ENCODE measurements at places on chromosomes 12 and 14.
A peak's percentile ranks its signal among the peaks of the same experiment; 100 is the strongest.

- DNase-seq = no peak
Measured at GRCh38 chr12:67666605-67667004, 18.1 kb downstream of the DYRK2 start.

DNA sequence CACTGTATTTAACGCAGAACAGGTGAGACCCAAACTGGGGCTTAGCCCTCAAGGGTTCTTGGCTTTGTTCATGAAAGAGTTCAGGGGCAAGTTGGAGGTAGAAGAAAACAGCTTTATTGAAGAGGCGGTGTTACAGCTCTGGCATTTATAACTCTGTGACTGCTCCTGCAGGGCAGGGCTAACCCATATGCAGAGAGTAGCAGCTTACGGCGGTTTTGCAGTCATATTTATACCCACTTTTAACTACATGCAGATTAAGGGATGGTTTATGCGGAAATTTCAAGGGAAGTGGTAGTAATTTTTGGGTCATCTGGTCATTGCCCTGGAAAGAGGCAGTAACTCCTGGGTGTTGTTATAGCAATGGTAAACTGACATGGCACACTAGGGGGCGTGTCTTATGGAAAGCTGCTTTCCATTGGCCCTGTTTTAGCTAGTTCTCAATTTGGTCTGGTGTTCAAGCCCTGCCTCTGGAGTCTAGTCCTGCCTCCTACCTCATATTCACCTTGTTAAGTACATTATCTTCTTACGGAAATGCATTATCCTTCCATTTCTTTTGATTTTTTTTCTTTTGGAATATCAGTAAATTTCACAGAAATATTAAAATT is 1.8 kb upstream of the IAPP start:
- no peak for DNase-seq

DNA sequence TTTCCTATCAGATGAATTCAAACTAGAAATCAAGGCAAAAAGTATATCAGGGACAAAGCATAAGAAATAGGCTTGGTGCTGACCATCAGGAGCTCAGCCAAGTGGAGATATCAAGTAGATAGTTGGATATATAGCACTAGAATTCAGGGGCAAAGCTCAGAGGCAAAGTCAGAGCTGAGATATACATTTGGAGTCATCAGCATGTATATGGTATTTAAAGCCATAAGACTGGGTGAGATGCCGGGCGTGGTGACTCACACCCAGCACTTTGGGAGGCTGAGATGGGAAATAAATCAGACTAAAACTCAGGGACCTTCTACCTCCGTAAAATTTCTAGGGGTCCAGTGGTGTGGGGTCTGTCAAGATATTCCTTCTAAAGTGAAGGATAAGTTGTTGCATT is 38.9 kb upstream of the LIMA1 start:
- DNase-seq = no peak

DNA sequence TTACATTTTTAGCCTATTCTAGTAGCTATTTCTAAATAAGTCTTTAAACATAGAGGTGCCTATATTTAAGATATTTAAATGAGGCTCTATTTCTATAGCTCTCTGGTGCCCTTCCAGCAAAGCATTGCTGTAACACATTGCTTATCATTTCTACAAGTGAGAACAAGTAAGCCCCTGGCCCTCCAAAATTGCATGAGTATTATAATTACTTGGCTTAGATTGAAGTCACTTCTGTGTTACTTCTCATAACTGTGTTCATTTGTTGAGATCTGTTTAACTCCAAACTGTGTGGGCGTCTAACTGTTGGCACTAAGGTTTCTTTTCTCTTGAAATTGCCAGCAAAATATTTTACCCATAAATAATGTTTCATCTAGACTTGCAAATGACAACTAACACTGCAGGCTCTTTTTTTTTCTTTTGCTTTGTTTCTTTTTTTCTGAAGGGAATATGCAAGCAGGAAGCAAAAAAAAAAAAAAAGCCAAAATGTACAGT is 66.5 kb downstream of the DAD1 start:
- no peak for DNase-seq

GRCh38 chr14:93941293-93941910 is 14.3 kb downstream of the FAM181A start:
- DNase-seq = peak; percentile 59

GRCh38 chr14:75322746-75323145 is 44.1 kb downstream of the FOS start:
- DNase-seq = no peak

GRCh38 chr12:79415746-79416435 is 274.9 kb downstream of the PAWR start:
- no peak for DNase-seq

DNA sequence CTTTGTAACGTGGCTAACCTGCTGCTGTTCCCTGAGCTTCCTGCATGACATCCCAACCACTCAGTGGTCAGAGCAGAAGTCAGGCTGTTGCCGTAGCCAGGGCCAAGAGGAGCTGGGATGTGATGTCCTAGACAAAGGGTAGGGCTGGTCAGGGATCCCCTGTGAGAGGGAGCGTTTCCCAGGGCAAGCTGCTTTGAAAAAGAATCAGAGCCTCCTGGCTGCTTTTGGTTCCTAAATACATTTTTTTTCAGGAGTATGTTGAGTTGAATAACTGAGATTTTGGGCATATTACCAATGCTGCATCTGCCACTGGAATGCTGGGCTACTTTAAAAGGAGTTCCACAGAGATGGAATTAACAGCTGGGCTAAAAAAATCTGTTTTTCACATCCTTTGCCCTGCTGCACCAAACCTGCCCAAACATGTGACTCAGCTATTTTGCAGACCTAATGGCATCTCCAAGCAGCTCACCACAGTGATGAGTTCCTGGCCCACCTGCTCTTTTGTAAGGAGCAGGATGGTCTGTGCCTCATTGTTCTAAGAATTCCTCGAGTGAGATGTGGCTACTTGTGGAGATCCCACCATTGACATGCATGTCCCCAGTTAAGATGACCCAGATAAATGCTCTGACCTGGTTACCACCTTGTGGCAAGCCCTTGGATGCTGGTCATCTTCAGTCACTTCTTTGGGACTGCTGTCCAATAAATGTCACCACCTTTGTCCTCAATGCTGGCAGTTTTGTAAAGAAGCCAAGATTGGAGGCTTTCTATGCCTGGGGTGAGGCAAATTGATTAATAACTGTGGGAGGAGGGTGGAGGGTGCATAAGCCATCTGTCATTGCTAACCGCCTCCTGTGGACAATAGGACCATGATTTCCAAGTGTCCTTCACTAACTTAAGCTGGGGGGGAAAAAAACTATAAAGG is 24.1 kb downstream of the ANKRD13A start:
- no peak for DNase-seq

DNA sequence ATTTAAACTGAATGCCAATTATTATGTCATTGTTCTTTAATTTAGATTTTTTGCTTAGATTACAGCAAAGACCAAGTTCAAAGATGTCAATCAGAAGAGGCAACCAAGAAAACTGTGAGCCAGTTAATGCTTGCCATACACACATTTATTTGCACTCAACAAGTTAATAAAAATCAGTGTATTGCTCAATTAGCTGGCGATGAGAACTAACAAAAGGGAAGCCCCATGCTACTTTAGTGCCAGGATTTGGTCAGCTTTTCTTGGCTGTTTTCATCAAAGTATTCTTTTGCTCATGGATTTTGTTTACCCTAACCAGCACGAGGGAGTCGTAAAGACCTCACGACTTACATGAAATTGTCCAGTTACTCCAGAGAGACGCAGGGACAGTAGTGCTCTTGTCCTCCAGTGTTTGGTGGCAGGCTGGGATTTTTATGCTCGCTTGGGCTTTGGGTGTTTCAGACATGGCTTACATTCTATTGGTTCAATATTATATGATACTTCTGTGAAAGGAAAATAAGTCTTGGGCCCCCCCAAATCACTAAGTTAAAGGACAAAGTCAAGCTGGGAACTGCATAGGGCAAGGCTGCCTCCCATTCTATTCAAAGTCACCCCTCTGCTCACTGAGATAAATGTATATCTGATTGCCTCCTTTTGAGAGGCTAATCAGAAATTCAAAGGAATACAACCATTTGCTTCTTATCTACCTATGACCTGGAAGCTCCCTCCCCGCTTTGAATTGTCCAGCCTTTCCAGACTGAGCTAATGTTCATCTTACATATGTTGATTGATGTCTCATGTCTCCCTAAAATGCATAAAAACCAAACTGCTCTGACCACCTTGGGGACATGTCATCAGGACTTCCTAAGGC is 7.4 kb upstream of the B4GALNT1 start:
- no peak for DNase-seq

DNA sequence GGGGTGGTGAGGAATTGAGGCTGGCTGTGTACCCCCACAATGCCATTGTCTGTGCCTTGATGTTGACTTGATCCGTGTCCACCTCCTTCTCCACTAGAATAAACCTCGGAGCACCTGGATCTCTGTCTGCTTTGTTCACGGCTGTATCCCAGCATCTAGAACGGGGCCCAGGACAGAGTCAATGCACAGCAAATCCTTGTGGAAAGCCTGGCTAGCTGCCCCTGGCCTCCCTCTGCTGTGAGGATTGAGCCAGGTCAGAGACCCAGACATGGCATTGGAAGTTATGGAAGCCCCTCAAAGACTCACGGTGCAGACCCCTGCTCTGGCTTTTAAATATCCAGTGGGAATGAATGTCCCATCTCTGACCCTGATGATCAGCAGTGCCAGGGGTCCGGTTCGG is 109.2 kb downstream of the SCARB1 start:
- DNase-seq = no peak

DNA sequence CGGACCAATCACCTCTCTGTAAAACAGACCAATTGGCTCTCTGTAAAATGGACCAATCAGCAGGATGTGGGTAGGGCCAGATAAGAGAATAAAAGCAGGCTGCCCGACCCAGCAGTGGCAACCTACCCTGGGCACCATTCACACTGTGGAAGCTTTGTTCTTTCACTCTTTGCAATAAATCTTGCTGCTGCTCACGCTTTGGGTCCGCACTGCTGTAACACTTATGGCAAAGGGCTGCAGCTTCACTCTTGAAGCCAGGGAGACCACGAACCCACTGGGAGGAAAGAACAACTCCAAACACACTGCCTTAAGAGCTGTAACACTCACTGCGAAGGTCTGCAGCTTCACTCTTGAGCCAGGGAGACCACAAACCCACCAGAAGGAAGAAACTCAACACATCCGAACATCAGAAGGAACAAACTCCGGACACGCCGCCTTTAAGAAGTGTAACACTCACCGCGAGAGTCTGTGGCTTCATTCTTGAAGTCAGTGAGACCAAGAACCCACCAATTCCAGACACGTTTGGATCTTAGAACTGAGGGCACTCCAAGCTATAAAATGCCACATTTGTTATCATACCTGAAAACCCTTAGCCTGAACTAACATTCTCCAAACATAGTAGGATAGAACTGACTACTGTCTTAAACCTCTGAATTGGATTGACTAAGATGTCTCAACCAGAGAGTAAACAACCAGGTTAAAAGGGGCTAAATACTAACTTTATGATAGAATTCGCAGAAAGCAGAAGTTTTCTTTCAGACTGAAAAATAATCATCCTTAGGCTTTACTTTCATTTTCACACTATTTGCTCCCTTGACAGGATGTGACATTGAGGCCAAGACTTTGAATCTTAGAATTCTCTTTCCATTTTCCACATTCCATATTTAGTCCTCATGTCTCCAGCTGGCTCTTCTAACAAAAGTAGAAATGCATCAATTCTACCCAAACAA is 33.6 kb downstream of the CDKL1 start:
- DNase-seq = no peak

GRCh38 chr12:93449277-93449676 is 7.5 kb upstream of the UBE2N start:
- no peak for DNase-seq

DNA sequence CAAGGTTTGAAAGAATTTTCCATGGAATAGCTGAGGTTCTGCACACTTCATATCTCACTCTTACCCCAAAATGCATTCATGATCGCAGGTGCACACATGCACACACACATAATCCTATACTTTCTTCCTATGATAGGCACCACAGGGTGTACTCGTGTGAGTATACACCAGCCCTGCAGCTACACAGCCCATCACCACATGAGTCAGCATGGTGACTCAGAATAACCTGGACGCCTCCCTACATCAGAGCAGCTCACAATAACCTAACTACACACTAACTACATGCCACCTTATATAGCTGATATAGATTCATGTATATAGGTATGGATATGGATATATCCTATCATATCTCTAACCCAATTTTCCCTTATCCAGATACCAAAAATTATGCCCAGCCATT is 850.2 kb upstream of the TMEM132C start:
- DNase-seq = no peak

GRCh38 chr14:59454139-59454538 is 11.0 kb downstream of the GPR135 start:
- peak; percentile 51 for DNase-seq

DNA sequence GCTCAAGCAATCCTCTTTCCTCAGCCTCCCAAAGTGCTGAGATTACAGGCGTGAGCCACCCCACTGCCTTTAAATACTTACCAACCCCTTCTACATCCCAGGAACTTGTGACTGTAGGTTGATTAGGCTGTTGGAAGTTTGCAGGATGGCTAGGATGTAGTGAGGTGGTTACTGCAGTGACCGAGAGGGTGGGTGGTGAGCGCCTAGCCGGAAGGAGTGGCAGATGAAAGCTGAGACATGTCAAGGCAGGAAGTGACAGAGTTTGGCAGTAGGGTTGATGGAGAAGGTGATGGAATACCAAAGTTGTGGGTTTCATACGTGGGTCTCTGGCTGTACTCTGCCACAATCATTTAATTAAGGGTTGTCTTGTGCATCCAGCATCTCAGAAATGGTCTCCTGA is 13.5 kb downstream of the B4GALNT3 start:
- DNase-seq = no peak

GRCh38 chr14:23865502-23865901 is 88.1 kb upstream of the DHRS4 start:
- no peak for DNase-seq

- no peak for DNase-seq
Measured at GRCh38 chr14:94646066-94646465, 33.9 kb downstream of the SERPINA3 start.

- DNase-seq = no peak
Measured at GRCh38 chr12:6767353-6768319, 1.5 kb downstream of the PTMS start.

GRCh38 chr14:76752744-76753143 is 8.5 kb upstream of the VASH1 start:
- no peak for DNase-seq

DNA sequence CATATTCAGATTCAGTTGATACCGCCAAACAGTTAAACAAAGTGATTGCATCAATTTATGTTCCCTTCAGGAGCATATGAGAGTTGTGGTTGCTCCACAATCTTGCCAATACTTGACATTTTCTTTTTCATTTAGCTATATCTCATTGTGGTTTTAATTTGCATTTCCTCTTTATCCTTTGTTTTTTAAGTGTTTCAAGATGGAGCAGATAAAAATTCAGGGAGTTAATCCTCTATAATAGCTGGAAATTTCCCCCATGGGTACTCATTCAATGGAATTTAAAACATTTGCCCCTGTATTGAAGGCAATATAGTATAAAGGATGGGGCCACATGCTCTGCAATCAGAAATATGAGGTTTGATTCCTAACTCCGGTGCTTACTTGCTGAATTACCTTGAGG is 1.1 kb upstream of the EXD2 start:
- DNase-seq = no peak

All from epithelial cell of proximal tubule (primary cell).